ENCODE measurements at places on chromosomes 12 and 14.

- DNase-seq: no peak
Observed at GRCh38 chr14:23941669-23942068, 11.9 kb upstream of the DHRS4 start.

DNA sequence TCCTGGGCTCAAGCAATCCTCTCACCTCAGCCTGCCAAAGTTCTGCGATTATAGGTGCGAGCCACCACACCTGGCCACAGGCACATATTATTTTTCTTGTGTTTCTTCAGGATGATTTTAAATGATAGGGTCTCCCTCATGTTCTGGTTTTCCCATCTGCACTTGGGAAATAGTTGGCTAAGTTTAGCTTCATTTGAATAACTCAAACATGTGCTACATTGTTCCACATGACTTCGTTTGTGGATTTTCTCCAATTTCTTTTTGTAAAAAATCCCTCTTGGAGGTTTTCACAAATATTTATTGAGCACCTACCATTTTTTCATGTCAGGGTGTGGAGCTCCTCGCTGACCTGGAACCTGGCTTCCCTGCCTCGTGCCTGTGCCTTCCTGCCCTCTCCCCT, 55.2 kb upstream of the GNPNAT1 start:
- DNase-seq: no peak

DNA sequence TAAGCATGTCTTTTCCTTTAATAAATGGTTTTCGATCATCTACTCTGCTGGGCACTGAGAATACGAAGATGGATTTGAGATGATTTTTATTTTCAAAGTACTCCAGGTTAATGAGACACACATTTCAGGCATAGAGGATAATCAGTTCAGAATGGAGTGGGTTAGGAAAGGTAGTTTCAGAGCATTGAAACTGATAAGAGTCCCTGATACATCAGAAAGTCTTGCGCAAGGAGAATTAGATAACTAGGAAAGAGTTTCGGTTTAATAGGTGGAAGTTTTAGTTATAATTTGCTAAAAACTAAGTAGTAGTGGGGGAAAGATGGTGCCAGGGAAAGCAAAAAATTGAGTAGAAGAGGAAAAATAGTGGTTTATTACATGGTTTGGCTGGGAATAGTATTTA, 50.1 kb downstream of the ZDHHC17 start:
- no peak for DNase-seq

GRCh38 chr12:51012570-51013236, 13.5 kb downstream of the SLC11A2 start:
- DNase-seq: no peak

GRCh38 chr14:68229423-68230100, 410.0 kb downstream of the RAD51B start:
- no peak for DNase-seq

GRCh38 chr12:77364400-77364799, 299.0 kb upstream of the E2F7 start:
- DNase-seq: no peak

DNA sequence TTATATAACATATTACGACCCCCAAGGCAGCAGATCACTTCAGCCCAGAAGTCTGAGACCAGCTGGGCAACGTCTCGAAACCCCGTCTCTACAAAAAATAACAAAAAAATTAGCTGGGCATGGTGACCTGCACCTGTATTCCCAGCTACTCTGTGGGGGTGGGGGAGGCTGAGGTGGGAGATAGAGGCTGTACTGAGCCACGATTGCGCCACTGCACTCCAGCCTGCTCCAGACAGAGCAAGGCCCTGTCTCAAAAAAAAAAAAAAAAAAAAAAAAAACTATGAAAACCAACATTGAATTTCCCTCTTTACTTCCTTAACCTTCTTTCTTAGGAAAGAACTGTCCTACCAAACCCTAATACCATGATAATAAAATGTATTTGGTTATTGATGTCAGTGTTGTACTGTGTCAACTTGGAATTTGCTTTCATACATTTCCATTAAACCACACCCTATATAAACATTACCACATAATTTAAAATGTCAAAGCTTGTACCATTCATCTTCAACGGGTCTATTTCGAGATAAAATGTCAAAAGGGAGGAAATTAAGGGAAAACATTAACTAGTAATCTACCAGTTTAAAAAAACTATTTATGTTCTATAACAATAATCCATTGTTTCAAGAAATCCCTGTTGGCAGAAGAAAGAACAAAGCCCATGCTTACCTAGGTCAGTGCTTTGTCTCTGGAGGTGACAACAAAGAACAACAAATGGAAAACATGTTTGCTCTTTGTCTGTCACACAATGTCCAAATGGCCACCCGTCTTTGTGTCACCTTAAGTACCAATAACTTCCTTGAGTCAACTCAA, 17.4 kb downstream of the GALNT4 start:
- no peak for DNase-seq

GRCh38 chr12:89098441-89099112, 253.7 kb downstream of the DUSP6 start:
- DNase-seq: peak; percentile 72

- DNase-seq: no peak
Observed at GRCh38 chr14:51544471-51544870, 107.2 kb upstream of the FRMD6 start.

DNA sequence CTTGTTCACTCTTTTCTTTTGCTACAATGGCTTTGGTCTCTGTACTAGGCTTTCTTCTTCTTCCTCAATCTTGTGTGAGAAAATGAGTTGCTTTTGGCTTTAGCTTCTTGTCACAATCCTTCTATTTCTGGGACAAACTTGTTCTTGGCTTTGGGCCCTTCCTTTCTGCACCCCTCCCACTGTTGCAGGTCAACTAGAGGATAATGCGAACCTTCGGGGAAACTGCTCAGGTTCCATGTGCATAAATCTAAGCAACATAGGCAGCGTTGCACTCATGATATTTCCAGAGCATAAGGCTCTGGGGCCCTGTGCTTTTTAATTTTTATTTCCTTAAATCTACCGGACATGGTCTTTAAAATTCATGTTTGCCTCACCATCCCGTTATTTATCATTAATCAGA, 89.8 kb upstream of the LRIG3 start:
- no peak for DNase-seq

DNA sequence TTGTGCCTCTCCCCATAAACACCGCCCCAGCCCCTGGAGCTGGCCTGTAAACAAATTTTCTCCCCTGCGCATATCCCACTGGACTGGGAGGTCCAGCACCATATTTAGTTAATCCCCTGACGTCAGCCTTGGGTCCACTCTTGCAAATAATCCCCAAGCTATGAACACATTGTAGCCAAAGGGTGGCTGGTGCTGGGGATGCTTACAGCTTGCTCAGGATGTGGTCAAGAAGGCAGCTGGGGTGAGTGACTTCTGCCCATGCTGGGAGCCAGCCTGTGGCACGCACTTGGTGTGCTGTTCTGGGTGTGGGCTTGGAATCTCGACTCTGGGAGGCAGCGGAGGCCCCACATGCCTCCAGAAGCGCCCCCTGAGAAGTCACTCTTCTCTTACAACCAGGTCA, 32.1 kb downstream of the CMKLR1 start:
- no peak for DNase-seq

GRCh38 chr12:92899386-92900001, 29.6 kb downstream of the EEA1 start:
- DNase-seq: no peak

DNA sequence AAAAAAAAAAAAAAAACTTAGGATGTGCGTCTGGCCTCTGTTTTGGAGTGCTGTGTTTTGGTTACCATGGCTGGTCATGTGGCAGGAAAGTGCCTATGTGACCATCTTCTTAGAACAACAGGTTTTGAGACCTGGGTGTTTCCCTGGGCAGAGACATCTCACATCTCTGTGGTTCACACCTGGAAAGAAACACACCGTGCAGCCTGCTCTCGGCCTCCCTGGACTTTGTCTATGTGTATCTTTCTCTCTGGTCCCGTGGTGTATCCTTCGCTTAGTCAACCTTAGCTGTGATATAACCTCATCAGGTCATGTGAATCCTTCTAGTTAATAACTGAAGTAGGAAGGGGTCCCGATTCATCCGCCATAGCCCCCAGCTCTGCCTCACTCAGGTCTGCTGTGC, 22.6 kb downstream of the ACADS start:
- DNase-seq: no peak

DNA sequence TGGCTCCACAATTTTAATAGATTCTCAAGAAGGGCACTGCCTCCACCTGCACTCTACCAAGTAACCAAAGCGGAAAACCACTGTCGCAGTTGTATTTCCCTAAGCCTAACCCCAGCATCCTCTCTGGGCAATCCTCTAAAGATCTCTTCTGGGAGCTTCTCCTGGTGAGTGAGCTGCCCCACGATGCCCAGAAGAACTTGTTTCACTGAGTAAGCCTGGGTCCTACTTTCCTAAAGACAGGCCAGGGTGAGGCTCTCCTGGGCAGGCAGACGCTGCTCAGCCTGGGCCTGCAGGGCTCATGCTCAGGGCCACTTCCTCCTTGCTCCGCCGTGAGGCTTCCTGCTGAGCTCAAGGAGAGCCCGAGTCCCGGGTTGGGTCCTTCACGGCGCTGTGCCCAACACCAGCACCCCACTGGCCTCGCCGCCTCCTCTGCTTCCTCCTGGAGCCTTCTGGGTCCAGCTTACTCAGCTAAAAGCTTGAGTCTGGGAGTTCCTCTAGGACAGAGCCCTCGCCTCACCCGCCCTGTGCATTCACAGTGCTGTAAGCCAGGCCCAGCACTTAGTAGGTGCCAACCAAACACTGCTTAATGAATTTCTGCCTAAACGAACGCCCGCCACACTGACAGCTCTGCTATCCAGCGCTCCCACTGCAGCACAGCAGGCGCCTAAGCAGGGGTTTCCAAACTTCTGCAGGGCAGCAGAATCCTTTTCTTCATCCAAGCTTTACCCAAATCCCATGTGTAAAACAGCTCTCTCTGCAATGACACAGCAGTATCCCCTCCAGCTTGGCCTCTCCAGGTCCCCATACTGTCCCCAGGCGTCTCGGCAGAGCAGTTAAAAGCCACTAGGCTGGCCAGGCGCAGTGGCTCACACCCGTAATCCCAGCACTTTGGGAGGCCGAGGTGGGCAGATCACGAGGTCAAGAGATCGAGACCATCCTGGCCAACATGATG, 5.7 kb downstream of the RAB35 start:
- no peak for DNase-seq

- no peak for DNase-seq
Observed at GRCh38 chr12:97140355-97140754, 233.3 kb downstream of the NEDD1 start.

DNA sequence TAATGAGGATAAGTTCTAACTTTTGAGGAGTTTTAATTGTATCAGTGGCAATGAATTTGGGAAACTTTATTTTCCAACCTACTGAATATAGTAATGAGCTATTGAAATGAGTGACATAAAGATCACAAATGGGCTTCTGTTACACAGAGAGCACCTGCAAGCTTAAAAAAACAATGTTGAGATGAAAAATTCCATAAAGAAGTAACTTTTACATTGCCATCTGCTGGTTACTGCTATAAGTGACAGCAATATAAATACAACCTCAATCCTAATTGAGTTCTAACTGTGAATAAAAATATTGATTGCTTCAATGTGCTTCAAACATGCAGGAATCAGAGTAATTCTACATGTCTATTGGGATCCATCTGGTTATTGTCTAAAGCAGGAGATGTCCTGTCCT, 14.2 kb downstream of the WIF1 start:
- DNase-seq: no peak
